ENCODE measurements at places on chromosomes 2 and 18. TPM values are rescaled to one million over a fixed set of nuclear protein-coding genes. Genes with fewer than 3 reads are reported as not detected.

The UGT1A7 gene
- total RNA-seq = not detected

The DSC2 gene
- not detected for total RNA-seq

The ANKRD44 gene
- total RNA-seq = 256 TPM

The ST8SIA5 gene
- 0.32 TPM for total RNA-seq

The TRAF3IP1 gene
- total RNA-seq = 7.8 TPM

The TFCP2L1 gene
- total RNA-seq = not detected

The TDRD15 gene
- total RNA-seq = not detected

The SALL3 gene
- not detected for total RNA-seq

The TACR1 gene
- total RNA-seq = not detected

The C2orf80 gene
- total RNA-seq = not detected

The STK17B gene
- total RNA-seq = 419 TPM

The KLF7 gene
- 21.3 TPM for total RNA-seq

The CELF4 gene
- not detected for total RNA-seq

The CYP27A1 gene
- total RNA-seq = 0.17 TPM

The CFAP221 gene
- total RNA-seq = not detected

The ABCG5 gene
- not detected for total RNA-seq

The MZT2A gene
- total RNA-seq = 107 TPM

The TUBA3E gene
- not detected for total RNA-seq

The TP53I3 gene
- 0.91 TPM for total RNA-seq

The RNASEH1 gene
- 26.6 TPM for total RNA-seq

The KCNE4 gene
- not detected for total RNA-seq

The ANKRD62 gene
- total RNA-seq = not detected

The SGO2 gene
- 26.0 TPM for total RNA-seq

The RAB27B gene
- 2.7 TPM for total RNA-seq

The CNGA3 gene
- not detected for total RNA-seq

The ALPI gene
- total RNA-seq = not detected
